Fibroblast of upper back skin (primary cell): ENCODE measurements at places on chromosomes 2 and 18.
A peak's percentile ranks its signal among the peaks of the same experiment; 100 is the strongest.

DNA sequence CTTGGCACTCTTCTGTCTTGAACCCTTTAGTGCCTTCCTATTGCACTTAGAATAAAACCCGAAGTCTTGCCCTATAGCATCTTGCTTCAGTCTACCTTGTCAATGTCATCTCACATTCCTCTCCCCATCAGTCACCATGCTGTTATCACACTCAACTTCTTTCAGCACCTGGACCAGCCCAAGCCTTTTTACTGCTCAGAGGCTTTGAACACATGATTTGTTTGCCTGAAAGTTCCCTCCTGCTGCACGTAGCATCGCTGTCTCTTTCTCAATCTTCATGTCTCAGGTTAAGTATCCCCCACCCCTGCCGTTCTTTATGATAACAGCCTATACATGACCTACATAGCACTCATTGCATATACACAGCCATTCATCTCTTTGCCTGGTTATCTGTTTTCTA is 41.3 kb upstream of the LGALSL start:
- no peak for DNase-seq

DNA sequence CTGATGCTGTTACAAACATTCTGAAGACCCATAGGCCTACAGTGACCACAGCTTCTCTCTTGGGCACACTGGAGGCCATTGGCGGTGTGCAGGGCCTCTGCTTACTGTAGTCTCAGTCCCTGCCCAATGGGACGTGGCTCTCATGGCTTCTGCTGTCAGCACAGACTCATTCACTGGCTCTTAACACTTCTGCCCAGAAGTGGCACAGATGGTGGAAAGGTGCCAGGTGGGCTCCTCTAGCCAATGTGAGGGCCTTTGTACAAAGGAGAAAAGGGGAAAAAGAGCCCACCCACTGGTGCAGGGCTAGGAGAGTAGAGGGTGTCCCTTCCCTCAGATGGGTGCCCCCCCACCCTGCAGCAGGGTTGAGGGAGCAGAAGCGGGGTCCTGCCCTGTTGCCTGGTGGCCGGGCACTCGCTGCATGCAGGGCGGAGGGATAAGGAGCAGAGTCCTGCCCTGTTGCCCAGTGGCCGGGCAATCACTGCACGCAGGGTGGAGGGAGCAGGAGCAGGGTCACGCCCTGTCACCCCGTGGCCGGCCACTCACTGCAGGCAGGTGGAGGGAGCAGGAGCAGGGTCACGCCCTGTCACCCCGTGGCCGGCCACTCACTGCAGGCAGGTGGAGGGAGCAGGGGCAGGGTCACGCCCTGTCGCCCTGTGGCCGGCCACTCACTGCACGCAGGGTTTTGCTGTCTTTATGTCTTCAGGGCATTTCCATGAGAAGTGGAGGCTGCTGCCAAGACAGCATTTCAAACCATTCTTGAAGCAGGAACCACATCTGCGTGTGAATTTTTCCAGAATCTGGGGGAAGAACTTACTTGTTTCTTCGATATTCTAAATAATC is 20.0 kb downstream of the LRRFIP1 start:
- no peak for DNase-seq

DNA sequence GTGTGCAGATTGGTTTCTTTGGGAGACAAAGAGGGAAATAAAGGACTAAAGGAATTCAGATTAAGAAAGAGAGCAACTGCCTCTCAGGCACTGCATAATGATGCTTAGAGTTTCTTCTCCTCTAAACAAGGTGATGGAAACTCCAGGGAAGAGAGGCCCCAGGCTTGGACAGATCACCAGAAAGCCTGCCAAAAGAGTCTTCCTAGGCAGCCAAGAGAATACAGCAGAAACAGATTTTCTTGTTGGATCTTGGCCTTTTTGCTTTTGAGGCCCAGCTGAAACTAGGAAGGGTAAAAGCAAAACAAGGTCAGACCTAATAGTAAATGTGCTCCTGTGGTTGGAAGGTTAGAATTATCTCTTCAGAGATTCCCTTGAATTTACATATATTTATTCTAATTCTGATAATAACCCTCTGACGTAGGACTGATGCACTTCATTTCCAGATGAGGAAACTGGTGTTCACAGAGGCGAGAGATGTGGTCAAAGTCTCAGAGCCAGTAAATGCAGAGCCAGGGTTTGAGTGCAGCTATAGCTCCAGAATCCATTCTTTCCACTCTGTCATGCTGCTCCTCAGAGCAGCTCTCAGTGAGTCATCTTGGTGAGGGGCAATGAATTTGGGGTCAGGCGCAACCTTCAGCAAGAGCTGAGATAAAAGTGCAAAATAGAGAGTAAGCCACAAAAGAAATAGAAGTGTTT is 142.3 kb upstream of the FBXO11 start:
- peak; percentile 34 for DNase-seq

GRCh38 chr2:137467246-137467862 is 496.9 kb upstream of the HNMT start:
- DNase-seq: peak; percentile 3

DNA sequence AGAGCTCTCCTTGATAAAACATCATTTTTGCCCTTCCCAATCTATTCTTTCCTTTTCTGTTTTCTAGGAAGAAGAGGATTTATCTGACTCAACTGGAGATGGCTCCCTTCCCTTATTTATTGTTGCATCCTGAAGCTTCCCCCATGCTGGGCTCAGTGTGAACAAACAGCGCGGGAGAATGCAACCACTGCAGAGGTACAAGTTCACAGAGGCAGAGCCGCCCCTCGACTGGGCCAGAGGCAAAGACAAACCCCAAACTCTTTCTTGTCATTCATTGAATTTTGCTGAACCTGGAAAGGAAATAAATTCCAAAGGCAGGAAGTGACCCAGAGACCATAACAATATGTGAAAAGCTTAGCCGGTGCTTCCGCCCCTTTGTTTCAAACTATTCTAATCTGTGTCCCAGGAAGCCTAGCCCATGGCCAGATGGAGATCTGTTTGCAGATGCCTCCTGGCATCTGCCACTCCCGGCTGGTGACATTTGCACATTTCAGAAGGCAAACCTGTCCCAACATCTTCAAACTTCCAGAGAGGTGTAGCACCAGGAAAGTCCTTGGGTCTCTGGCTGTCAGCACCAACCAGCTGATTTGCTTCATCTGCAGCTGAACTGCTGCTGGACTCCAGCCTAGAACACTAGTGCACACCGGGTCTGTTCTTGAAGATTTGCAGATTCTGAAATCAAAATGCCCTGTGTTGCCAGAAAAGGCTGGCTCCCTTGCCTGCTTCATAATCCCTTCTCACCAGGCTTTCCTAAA is 79.4 kb upstream of the MAP4K3 start:
- peak; percentile 55 for DNase-seq

DNA sequence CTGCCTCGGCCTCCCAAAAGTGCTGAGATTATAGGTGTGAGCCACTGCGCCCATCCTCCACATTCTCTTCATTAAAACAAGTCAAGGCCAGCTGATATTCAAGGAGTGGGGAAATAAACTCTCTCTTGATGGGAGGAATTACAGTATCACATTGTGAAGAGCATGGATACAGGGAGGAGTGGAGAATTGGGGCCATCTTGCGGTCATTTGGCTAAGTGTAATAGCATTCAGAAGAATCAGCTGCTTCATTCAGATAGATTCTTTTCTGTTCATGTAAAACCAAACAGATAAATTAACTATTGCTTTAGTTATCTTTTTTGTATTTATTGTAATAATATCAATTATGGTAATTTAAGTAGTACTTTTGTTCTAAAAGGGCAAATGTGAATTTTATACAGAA is 156.3 kb downstream of the UBR3 start:
- DNase-seq: no peak

GRCh38 chr2:163133602-163134001 is 295.0 kb upstream of the KCNH7 start:
- DNase-seq: no peak

DNA sequence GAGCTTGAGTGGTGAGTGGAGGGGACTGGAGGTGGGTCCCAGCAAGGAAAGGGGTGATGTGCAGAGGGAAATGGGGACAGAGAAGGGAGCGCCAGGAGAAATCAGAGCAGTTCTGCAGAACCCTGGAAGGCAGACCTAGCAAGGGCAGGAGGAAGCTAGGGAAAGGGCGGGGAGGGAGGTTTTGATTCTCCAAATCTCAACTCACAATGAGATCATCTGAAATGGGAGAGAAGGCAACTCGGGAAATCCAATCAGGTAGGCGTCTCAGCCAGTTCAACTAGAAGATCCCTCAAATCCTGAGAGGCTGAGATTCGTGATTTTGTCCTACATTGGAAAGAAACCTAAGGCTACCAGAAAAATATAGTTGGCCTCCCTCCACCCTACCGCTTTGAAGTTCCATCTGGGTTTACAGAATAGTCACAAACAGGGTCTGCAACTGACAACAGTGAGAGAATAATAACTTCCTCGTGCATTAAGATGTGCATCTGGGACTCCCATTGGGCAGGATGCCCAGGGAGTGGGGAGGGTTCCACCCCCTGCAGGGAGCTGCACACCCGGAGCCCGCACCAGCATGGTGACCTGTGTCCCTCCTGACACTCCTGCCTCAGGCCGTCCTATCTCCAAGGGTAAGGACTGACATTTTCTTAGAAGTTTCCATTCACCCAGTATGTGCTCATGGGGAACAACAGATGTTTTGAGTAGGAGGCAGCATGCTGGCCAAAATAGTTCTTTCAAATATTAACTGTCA is 113.3 kb upstream of the ODC1 start:
- no peak for DNase-seq

- peak; percentile 59 for DNase-seq
Observed at GRCh38 chr2:227805578-227805977, 8.1 kb upstream of the CCL20 start.

DNA sequence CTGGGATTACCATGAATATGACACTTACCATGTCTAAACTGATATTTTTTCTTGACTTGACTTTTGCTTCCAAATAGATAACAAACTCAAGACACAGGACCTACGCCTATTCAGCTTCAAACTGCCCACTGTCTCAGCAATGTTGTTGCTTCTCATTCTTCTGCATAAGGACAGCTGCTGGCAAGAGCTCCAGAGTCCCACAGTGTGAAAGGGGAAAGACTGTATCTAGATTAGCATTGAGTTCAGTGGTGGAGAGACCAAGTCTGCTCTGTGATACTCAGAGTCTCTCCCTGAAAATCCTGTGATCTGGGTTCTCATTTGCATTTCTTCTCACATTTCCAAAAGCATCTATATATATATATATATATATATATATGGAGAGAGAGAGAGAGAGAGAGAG is 247.9 kb upstream of the NT5C1B start:
- no peak for DNase-seq

DNA sequence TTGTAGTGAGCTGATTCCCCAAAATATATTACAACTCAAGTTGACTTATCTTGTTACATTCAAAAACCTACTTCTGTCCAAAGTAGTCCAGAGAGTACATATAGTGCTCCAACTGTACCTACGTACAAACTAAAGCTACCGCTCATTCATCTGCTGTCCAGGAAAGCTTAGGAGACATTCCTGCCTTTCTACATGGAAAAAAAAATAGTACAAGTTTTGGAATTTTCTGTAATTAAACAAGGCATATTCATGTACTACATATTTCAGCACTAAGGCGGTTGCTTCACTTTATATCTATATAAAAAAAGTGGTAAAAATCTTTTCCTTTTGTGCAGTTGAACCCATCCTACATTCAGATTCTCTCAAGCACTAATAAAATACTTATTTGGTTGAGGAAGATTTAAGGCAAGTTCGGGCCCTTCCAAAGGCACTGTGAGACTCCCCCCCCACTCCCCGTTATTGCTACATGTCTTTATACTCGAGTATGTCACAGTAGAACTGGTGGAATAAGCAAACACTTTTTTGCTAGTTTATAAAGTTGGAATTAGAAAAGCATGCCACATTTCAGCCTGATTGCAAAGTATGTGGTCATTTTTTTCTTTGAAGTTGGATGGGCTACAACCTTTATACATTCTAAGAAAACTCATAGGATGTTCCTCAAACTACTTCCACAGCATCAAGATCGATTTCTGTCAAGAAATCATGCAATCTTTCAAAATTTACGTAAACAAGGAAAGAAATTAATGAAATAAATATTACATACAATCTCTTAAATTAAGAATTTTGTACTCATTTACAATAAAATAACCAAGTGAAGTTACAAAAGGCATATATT is 3.7 kb downstream of the ZFP36L2 start:
- DNase-seq: peak; percentile 28
